Stimulated activated CD8-positive, alpha-beta memory T cell treated with anti-CD3 and anti-CD28 coated beads, Interleukin-15, amount 100 ng/mL, for 1 hour (primary cell): ENCODE measurements at places on chromosomes 1 and 21.

- no peak for DNase-seq
These were observed 167.9 kb downstream of the ASTN1 start for GRCh38 chr1:176996456-176997090.

DNA sequence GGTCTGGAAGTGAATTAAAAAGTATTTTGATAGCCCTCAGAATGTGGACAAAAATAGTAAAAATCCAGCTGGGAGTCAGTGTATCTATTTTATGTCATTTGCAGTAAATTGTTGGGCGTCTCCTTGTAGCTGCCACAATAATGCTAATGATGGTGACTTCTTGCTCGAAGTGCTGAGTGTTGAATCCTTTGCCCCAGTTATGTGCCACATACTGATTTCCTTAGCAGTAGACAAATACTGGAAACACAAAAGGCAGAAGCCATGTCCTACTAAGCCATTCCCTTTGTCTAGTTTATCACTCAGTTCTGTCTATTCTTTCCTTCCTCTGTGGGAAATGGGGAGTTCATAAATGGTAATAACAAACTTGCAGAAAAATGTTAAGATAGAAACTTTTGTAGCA lies 70.7 kb upstream of the CXADR start:
- no peak for DNase-seq

DNA sequence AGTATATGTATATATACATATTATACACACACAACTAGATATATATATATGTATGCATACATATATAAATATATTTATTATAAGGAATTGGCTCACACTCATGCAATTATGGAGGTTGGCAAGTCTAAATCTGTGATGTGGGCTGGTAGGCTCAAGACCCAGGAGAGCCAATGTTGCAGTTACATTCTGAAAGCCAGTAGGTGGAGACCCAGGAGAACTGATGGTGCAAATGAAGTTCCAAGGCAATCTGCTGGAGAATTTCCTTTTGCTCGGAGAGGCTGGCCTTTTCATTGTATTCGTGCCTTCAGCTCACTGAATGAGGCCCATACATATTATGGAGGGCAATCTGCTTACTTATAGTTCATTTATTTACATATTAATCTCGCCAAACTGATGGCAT lies 9.4 kb downstream of the IVL start:
- DNase-seq: no peak

DNA sequence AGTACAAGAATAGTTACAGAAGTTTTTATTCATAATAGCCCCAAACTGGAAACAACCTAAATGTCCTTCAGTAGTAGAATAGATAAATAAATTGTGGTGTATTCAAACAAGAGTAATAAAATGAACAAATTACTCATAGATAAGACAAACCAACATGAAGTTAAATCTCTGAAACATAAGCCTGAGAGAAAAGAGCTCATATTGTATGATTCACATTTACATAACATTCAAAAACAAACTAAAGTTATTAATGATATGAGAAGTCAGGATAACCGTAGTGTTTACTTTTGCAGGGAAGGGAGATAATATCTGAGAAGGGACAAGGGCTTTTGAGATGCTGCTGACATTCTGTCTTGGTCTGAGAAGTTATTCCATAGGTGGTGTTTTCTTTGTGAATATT lies 13.5 kb downstream of the STPG1 start:
- DNase-seq: no peak

DNA sequence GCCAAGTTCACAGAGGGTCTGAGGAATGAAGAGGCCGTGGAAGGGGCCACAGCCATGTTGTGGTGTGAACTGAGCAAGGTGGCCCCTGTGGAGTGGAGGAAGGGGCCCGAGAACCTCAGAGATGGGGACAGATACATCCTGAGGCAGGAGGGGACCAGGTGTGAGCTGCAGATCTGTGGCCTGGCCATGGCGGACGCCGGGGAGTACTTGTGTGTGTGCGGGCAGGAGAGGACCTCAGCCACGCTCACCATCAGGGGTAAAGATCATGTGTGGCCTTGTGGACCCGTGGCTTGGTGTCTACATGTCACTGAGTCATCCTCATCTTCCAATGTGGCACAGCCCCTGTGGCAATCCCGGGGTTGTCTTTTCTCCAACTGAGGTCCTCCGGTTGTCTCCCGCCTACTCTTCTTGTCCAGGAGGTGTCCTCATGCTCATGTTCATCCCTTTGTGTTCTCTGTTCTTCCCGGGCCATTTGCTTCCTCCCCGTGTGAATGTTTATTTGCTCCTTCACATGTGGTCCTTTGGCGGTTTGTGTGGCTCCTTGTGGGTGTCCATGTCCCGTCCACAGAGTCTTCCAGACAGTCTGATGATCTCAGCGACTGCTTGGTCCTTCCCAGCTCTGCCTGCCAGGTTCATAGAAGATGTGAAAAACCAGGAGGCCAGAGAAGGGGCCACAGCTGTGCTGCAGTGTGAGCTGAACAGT lies 84.2 kb downstream of the OBSCN start:
- DNase-seq: no peak

DNA sequence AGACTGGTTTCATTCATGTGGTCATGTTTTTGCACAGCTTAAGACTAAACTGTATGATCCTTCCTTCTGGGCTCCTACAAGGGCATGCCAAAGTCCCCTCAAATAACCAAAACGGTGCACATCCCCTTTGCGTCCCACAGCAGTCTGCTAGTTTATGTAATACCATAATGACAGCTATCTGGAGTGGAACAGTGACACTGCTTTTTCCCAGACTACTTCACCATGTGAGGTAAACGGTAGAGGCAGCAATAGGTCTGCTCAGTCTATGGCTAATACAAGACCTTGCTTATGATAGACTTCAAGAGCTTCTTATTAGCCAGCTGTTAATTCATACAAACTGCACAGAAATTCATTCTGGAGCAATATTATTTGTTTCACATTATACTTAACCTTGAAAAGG lies 395.5 kb downstream of the SMYD3 start:
- DNase-seq: no peak
